Activated effector memory CD4-positive, alpha-beta T cell treated with anti-CD3 and anti-CD28 coated beads, Interleukin-2, amount 50 U/mL, for 16 hours (primary cell): ENCODE measurements at places on chromosomes 5 and 9.

- no peak for DNase-seq
Measured at GRCh38 chr5:131541762-131542161, 93.3 kb downstream of the RAPGEF6 start.

DNA sequence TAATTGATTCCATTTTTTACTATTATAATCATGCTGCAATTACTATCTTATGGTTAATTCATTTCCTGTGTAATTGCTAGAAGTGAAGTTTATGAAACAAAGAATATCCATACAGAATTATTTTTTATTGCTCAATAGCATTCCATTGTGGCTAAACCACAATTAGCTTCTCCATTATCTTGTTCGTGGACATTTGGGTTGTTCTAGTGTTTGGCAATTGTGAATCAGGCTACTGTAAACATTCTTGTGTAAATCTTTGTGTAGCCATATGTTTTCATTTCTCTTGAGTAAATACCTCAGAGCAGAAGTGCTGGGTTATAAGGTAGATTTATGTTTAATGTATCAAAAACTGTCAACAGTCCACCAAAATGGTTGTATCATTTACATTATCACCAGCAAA, 341.1 kb downstream of the MAT2B start:
- DNase-seq: no peak

DNA sequence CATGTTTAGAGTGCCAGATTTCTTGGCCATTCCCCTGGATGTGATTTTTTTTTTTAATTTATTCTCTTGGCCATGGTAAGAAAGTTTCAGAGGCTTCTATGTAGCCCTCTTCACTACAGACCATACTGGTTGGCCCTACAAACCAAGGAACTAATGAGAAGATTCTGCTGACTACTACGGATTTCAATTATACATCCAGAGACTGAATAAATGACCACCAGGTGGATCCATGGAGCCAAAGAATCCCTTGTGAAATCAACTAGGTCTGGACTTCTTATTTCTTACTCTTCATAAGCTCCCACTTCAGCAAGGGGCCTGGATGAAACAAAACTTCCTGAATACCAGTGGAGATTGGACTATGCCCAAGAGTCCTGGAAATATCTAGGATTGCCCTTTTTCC, 27.6 kb downstream of the ZNF622 start:
- DNase-seq: no peak

DNA sequence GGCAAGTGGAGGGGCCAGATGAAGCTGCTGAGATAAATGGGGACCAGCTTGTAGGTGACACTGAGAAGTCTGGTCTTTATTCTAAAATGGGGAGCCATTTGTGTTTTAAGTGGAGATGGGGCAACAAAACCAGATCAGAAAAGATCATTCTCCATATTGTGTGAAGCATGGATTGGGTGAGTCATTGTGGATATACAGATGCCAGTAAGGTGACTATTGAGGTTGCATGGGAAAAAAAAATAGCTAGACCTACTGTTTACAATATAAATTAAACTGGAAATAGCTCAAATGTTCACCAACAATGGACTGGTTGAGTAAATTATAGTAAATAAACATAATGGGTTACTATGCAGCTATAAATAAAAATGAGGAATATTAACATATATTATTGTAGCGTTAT, 5.4 kb upstream of the MAP1B start:
- no peak for DNase-seq

- DNase-seq: no peak
Measured at GRCh38 chr5:68333649-68334552, 118.3 kb downstream of the PIK3R1 start.

DNA sequence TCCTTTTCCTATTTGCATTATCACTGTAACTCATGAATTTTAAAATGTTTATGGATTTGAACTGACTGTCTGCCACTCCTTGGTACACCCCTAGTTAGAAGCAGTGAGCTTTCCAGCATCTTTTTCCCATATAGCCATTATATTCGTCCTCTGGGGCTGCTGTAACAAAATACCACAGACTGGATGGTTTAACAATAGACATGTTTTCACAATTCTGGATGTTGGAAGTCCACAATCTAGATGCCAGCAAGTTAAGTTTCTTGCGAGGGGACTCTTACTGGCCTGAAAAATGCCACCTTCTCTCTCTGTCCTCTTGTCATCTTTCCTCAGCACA, 530.0 kb downstream of the SEMA5A start:
- no peak for DNase-seq
